Naive thymus-derived CD4-positive, alpha-beta T cell (primary cell): ENCODE measurements at places on chromosomes 4 and X. TPM values are rescaled to one million over a fixed set of nuclear protein-coding genes. Genes with fewer than 3 reads are reported as not detected.

BCLAF3 gene
- 11.7 TPM for total RNA-seq

GRCh38 chrX:103073467-103073866 lies 9.5 kb upstream of the BEX1 start:
- no peaks in the 10 kb centered on the region for H3K27me3 ChIP-seq
- H3K4me1 ChIP-seq: no peaks in the 10 kb centered on the region
- H3K27ac ChIP-seq: no peak overlapping the region
- no peak overlapping the region for H3K4me3 ChIP-seq
- DNase-seq: no peak

DNA sequence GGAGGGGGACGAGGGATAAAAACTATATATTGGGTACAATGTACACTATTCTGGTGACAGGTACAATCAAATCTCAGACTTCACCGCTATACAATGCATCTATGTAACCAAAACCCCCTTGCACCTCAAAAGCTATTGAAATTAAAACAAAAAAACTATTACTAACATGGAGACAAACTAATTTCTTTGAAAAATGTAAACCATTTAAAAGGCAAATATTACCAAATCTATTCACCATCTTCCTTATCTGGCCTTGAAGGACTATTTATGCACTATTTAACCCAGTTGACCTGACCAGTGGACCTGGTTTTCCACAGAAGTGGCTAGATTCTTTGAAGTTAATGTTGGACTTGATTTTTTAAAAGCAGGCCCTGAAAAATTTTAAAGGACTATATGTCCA lies 212.3 kb upstream of the RPS6KA3 start:
- H3K27me3 ChIP-seq: no peaks in the 10 kb centered on the region
- no peak overlapping the region for H3K27ac ChIP-seq
- no peaks in the 10 kb centered on the region for H3K4me1 ChIP-seq
- H3K36me3 ChIP-seq: no peaks in the 10 kb centered on the region

DNA sequence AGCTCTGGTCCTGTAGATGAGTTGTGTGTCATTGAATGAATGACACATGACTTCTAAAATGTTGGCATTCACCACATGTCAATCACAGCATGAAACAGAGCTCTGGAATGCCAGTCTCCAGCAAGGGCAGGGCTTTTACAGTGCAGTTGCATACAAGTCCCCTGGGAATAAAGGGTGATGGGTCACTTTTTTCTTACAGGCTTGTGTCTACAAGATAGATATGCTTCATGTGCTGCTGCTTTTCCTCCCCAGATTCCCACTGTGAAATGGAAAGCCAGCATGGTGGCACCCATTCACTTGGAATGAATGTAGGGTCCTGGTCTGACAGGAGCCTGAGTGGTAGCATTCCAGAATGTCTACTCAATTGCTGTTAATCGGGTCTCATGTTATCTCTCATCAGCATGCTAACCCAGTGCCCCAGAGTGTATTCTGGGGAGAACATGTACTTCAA lies 159.1 kb upstream of the KIT start:
- H3K36me3 ChIP-seq: no peaks in the 10 kb centered on the region
- no peak overlapping the region for H3K27ac ChIP-seq
- no peaks in the 10 kb centered on the region for H3K4me1 ChIP-seq
- no peaks in the 10 kb centered on the region for H3K27me3 ChIP-seq
- no peak overlapping the region for H3K4me3 ChIP-seq

ZNF630 gene
- total RNA-seq: 2.2 TPM

GRCh38 chr4:52638717-52639116 lies 20.4 kb downstream of the USP46 start:
- H3K27ac ChIP-seq: no peak overlapping the region
- no peak overlapping the region for H3K4me3 ChIP-seq
- no peaks in the 10 kb centered on the region for H3K36me3 ChIP-seq
- no peaks in the 10 kb centered on the region for H3K27me3 ChIP-seq
- H3K4me1 ChIP-seq: no peaks in the 10 kb centered on the region

GRCh38 chr4:98381306-98381705 lies 120.1 kb downstream of the RAP1GDS1 start:
- H3K4me3 ChIP-seq: no peak overlapping the region
- no peak for DNase-seq
- H3K36me3 ChIP-seq: no peaks in the 10 kb centered on the region
- H3K4me1 ChIP-seq: no peaks in the 10 kb centered on the region
- H3K27ac ChIP-seq: no peak overlapping the region
- no peaks in the 10 kb centered on the region for H3K27me3 ChIP-seq

DNA sequence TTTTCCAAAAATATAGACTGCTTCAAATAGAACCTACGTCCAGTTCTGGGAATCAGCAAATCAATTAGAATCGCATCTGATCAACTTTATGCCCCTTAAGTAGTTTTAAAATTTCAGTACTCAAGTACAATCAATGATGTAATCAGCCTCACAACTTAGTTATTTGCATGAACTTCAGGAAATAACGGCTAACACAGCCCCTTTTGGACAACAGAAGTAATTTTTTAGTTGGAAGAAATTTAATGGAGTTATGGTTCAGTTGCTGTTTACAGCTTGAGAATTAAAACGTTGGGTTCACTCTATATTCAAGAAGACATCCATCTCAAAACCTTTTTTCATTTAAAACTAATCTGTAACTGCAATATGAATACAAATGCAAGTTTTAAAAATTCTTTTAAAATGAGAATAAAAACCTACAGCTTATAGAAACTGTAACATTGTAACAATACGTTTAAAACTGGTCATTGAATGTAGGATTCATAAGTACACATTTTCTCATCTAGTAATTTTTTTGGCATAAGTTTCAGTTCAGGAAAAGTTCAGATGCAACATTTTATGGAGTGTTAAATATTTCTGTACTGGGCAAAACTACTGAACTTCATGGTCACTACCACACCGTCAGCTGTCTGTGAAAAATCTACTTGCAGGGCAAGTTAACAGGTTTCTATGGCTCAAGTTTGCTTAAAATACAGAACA lies 956 bp downstream of the TAPT1 start:
- no peaks in the 10 kb centered on the region for H3K36me3 ChIP-seq
- H3K4me1 ChIP-seq: peaks cover 35% of the 10 kb centered on the region
- no peaks in the 10 kb centered on the region for H3K27me3 ChIP-seq
- DNase-seq: peak; percentile 31
- peak overlapping the region; percentile 84 for H3K27ac ChIP-seq

DNA sequence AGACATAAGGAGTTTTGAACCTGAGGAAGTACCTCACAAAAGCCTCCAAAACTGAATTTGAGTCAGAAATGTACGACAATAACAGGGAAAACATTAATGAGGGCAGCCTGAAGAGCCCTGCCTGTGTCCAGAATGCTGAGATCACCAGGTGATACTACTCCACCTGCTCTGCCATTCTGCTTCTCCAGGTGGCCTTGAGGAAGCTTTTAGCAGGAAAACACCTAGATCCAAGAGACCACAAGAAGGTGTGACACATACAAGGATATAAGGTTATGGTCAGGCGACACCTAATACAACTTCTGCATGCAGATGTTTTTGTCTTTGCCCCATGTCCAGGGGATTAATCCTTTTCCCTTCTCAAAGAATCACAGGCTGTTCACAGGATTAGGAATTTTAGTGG lies 15.3 kb downstream of the SOWAHB start:
- no peak overlapping the region for H3K27ac ChIP-seq
- H3K36me3 ChIP-seq: no peaks in the 10 kb centered on the region
- H3K4me3 ChIP-seq: no peak overlapping the region

DNA sequence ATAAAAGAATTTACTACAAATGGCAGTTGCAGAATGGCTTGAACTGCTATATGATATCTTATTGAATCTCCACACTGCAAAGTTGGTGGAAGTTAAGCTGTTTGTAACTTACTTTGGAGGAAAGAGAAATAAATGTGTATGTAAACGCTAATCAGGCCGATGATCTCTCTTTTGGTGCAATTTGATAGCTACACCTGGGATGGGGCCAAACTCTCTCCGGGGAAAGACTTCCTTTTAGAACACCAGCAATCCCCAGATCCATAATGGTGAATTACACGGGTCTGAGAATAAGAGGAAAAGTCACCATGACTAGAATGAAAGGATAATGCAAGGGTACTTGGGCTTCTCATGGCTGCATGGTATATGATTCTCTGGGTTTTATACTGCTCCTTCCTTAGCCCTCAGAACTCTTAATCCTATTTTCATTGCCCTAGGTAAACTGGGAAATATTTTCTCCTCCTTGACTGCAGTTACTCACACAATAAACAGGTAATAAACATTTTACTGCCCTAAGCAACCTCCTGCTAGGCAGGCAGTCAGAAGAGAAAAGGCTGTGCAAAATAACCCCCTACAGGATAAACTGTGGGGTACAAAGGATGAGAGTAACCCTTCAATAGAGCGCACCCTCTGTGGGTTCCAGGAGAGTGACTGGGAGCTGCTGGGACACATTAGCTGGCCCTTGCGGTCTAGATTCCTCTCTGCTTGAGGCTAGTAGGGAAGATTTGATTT lies 109.3 kb downstream of the MGST2 start:
- no peak overlapping the region for H3K27ac ChIP-seq
- no peaks in the 10 kb centered on the region for H3K36me3 ChIP-seq
- H3K27me3 ChIP-seq: no peaks in the 10 kb centered on the region
- H3K4me3 ChIP-seq: no peak overlapping the region
- no peaks in the 10 kb centered on the region for H3K4me1 ChIP-seq

DNA sequence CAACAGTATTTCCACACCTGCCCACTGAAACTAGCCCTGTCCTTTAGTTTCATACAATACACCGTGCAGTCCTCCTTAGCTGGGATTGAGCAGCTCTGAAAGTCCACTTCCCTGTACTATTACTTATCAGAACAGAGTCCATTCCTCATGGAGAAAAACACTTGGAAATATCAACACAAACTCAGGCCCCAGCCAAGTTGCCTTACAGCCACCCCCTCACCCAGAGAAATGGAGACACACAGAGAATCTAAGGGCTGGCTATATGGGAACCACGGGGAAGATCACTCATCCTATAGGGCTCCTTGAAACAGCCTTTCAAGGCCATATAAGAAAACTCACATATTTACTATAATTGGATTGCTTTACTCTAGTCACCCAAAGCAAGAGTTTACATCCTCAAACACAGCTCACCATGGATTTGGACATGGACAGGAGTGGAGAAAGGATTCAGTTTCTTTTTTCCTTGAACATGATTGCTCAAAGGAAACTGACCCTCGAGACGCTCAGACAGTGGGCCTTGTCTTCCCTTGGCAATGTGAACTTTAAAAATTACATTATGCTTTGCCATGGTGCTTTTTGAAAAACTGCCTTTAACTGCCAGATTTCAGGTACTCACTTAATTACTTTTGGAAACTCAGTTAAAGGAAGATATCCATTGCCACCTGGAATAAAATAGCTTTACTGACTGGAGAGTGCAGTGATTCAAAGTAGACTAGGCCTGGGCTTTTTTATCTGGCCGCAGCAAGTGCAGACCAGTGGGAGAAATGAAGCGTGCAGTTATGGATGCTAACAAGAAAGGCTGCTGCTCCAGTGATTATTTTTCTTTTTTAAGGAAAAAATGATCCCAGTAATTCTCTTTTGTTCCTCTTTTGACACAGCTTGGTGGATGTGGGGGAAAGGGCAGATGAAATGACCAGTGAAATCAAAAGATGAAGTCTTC lies 1.6 kb downstream of the SCARB2 start:
- H3K4me1 ChIP-seq: peaks cover 21% of the 10 kb centered on the region
- H3K27ac ChIP-seq: peak overlapping the region; percentile 85
- no peaks in the 10 kb centered on the region for H3K36me3 ChIP-seq
- DNase-seq: no peak
- no peaks in the 10 kb centered on the region for H3K27me3 ChIP-seq

DNA sequence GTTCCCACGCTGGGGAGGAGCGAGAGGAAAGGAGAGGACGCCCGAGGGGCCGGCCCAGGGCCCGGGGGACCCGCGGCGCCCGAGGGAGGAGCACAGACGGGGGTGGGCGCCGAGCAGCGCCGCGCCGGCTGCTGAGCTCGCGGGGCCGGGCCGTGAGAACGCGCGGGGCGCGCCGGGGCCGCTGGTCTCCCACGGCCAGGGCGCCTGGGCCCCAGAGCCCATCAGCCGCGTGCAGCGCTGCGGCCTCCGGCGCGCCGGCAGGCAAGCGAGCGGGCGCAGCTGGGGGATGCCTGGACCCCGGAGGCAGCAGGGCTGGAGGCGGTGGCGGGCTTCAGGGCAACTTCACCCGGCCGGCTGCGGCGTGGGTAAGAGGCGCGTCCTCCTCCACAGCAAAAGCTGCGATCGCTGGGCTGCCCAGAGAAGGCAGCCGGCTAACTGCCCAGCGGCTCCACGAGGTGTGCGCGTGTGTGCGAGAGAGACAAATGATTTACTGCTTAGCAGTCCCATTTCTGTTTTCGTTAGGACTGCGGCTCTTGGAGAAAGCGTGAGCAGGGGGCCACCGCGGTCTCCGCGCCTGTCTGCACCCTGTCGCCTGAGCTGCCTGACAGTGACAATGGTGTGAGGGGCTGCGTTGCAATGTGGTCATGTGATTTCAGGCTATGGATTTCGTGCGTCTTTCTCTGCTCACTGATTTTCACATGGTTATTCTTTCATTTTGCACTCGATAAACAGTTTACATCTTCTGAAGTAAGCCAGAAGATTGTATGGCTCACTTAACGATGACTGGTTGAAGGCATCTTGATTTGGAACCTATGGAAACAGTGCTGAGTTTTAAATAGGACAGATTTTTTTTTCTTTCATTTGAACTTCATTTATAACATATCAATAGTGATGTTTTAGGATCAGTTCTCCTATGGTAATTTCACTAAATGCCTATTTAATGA lies 1.2 kb downstream of the GUCY1A1 start:
- H3K27me3 ChIP-seq: no peaks in the 10 kb centered on the region
- no peak overlapping the region for H3K4me3 ChIP-seq

ADH4 gene
- total RNA-seq: not detected

DNA sequence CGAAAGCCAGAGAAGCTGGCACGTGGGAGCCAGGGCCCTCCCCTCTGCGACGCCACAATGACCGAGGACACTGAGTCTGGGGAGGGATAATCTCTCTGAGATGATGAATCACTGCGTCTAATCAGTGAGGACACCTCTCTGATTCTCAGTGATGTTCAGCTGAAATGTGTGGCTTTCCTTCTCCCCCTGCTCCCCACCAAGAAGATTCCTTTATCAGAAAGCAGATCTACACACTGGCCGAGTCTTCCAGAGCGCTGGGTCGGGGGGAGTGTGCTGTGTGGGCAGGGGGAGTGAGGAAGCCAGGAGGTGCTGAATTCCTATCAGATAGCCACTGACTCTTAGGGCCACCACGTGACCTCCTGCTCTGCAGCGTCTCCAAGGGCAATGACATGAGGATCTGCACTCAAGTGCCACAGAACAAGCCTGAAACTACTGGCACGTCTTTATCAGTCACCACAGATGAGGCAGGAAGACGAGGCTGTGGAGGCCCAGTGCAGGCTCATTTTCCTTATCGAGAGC lies 89.2 kb downstream of the GATB start:
- DNase-seq: no peak
- no peak overlapping the region for H3K27ac ChIP-seq
- no peaks in the 10 kb centered on the region for H3K27me3 ChIP-seq
- H3K36me3 ChIP-seq: no peaks in the 10 kb centered on the region
- no peak overlapping the region for H3K4me3 ChIP-seq

CXorf51B gene
- not detected for total RNA-seq

DNA sequence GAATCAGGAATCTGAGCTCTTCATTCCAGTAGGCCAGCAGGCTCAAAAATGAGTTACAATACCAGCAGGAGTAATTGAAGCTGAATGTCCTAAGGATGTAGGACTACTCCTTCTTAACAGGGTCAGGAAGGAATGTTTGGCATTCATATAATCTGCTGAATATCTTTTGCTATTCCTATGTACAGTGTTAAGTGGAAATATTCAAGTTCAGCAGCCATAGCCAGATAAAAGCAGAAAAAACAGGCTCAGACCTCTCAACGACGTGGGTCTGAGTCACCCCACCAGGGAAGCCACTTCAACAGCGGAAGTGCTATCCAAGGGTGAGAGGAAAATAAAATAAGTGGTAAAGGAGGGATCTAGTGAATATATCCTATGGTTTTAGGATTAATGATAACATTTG lies 577.0 kb downstream of the SPOCK3 start:
- no peak overlapping the region for H3K4me3 ChIP-seq
- H3K27me3 ChIP-seq: no peaks in the 10 kb centered on the region
- no peak for DNase-seq
- H3K4me1 ChIP-seq: no peaks in the 10 kb centered on the region
- no peak overlapping the region for H3K27ac ChIP-seq

ART3 gene
- not detected for total RNA-seq
